ENCODE measurements at places on chromosomes 5 and 9.
A peak's percentile ranks its signal among the peaks of the same experiment; 100 is the strongest.

DNA sequence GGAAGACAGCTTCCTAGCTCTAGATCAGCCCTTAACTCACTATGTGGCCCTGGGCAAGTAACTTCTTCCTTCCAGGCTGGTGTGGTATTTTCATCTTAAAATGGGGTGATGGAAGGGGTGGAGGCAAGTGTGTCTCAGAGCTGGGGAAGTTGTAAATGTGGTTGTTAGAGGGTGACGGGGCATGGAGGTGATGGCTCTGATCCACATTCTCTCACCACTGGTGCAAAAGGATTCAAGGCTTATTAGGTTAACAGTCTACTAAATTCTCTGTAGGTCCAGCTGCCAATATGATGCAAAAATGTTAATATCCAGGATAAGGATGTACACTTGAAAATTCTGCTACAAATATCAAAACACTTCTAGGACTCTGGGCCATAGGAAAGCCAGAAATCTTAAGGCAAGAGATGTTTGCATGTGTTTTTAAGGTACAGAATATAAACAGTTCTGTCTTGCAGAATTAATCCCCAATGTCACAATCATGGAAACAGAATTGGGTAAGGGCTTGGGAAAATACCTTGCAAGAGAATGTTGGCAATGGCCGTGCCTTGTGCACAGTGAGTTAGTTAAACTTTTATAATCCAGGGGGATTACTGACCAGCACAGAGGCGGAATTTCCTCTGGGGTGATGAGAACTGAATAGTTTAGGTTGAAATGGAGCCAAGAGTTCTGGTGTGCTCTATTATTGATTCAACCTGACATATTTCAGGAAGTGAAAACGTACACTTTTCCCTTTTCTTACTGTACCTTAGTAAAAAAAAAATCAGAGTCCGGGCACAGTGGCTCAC, 19.8 kb downstream of the TNFSF15 start:
- DNase-seq: no peak

DNA sequence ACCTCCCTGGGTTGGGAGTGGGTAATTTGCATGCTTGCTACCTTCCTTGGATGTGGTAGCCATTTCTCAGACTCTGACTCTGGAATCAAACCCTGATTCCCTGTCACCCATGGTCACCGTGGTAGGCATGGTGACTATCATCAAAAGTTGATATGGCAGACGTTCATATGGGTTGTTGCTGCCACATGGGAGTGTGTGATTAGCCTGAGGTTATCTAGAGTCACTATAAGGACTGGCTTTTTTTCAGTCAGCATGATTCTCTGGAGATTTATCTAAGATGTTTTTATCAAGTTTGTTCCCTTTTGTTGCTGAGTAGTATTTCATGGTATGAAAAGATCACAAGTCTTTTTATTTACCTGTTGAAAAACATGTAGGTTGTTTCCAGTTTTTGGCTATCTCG, 7.0 kb downstream of the RCL1 start:
- DNase-seq: no peak

GRCh38 chr5:1054018-1054798, 45.6 kb downstream of the NKD2 start:
- no peak for DNase-seq

DNA sequence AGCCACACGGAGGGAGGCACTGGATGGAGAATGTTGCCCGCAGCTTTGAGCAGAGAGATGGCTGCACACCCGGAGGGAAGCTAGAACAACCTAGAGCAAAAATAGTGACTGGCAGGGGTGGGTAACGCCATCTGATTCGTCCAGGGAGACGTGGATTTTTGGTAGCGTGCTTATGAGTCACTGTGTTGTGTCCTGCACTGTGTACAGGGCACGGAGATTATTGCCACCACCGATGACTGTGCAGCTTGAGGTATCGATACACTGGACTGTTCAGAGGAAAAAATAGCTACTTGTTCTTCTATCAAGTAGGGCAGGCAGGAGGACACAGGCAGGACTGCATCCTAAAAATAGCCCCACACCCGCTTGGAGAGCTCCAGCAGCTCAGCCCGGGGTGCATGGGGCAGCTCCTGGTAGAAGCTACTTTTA, 6.0 kb downstream of the UBE2QL1 start:
- DNase-seq: no peak

GRCh38 chr9:71664566-71664965, 103.7 kb downstream of the CEMIP2 start:
- no peak for DNase-seq

DNA sequence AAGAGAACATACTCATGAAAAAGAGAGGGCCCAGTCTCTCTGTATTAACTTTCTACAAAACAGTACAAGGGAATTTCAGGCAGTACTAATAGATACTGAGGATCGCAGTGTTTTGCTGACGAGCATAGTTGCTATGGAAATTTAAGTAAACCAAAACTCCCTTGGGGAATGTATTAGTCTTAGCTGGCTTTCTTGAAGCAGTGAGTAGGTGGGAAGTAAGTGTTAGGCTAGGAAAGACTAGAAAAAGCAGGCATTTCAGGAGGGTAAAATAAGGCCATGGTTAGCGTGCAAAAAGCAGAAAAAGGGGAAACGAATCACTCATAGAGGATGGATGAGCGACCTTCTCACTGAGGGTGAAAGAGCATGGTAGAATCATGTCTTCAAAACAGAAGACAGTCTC, 84.3 kb upstream of the ACTBL2 start:
- no peak for DNase-seq

- DNase-seq: no peak
Measured at GRCh38 chr9:78245401-78245800, 9.5 kb downstream of the CEP78 start.

DNA sequence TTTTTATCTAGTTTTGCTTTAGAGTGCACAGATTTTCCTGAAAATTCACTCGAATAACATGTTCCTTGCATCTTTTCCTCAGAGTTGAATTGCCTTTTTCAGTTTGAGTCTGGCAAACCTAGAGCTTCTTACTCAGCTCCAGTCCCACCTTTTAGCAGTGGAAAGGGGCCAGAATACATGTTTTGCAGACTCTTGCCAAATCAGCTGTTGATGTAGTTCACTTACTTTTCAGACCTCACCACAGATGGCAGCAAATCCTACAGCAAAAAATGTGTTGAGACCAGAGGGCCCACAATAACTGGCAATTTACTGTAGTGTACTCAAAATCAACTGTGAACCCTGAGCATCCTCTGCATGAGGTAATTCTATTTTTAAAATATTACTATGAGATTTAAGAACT, 545.2 kb upstream of the ACO1 start:
- DNase-seq: no peak

DNA sequence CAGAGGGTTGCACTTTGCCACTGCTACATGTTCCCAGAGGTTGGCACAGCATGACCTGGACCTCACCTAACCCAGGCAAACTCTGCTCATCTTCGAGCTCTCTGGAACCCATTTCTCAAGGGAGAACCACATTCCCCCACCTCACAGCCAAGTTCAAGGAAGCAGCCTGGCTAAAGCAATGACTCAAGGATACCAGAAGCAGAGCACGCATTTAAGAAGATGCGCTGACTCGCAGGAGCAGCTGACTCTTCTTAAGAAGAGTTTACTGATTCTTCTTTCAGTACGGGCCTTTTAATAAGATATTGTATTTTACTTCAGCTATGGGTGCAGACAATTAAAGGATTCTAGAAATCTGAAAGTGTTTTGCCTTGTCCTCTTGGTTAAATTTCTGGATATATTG, 4.1 kb upstream of the SEMA5A start:
- no peak for DNase-seq

- DNase-seq: no peak
Measured at GRCh38 chr5:127254729-127255284, 35.8 kb upstream of the MEGF10 start.

GRCh38 chr9:81756561-81756960, 67.2 kb upstream of the TLE1 start:
- no peak for DNase-seq

- no peak for DNase-seq
Measured at GRCh38 chr5:36366883-36367282, 65.2 kb upstream of the RANBP3L start.

- DNase-seq: no peak
Measured at GRCh38 chr9:73179589-73179988, 27.9 kb downstream of the ANXA1 start.

GRCh38 chr9:135494791-135495559, 5.5 kb upstream of the MRPS2 start:
- no peak for DNase-seq

- DNase-seq: no peak
Measured at GRCh38 chr9:10443181-10443867, 169.5 kb downstream of the PTPRD start.

GRCh38 chr9:15909297-15909696, 356.5 kb downstream of the CCDC171 start:
- no peak for DNase-seq

- no peak for DNase-seq
Measured at GRCh38 chr5:127562252-127562651, 44.8 kb downstream of the PRRC1 start.

DNA sequence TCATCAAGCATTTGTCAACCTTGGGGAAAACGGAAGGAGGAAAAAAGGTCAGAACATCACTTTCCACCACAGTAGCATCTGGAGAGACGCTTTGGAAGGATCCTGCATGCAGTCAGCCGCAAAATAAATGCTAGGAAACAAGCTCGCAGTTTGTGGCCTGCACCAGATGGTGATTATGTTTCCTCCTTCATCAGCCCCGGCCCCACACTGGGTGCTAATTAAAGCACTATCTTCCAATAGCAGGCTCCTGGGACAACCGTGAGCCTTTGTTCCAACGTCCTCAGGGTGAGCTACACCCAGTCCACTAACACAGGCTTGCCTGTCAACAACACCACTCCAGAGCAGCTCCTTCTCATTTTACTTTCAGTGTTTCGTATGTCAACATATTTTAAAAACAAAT, 64.0 kb downstream of the RNF130 start:
- DNase-seq: peak; percentile 42

DNA sequence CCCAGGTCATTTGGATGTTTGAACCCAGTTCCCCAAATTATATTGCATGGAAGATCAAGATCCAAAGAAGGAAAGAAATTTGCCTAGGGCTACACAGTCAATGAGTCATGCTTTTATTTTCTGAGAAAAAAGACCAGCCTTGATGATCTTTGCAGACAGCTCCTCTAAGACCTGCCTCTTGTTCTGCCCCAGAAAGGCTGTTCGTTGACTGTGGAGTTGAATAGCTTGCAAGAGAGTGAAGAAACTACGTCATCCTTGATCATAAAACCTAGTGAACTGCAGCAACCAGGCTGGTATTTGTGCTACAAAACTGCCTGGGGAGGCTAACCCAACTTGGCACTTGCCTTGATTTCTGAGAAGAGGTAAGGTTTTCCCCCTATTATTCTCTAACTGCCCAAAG, 263.9 kb downstream of the PAPPA start:
- no peak for DNase-seq

DNA sequence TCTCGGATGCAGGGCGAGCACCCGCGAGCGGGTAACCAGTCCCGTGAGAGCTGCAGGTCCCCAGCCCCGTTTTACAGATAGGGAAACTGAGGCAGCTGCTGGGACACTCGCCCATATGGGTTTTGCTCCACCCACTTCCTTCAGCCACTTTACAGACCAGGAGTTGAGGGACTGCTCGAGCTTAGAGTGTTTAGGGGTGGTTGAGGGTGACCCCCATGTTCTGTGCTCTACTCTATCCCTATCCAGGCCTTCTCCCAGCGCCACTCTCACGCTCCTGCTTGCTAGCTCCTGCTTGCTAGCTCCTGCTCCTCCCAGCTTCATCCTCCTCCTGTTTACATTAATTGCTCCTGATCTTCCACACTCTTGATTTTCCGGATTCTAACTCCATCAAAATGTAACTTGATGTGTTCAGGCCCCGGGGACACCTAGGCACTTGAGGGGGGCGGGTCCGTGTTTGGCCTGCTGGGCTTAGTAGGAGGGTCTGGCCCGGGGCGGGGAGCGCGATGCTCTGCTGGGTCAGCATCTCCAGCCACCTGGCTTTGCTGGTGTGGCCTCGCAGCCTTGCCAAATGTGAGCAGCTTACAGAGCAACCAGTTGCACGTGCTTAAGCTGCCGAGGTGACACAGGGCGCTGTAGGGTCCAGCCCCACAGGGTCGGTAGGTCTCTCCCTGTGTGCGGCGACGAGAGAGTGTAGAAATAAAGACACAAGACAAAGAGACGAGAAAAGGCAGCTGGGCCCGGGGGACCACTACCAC, 1.5 kb upstream of the PTGES2 start:
- DNase-seq: no peak

- no peak for DNase-seq
Measured at GRCh38 chr9:36961561-36962325, 72.3 kb downstream of the PAX5 start.

GRCh38 chr9:98192503-98193335, at the start of gene CORO2A:
Gene CORO2A (minus strand): TSS chr9:98192637. CDS start chr9:98157660, 34,977 bp downstream.
- DNase-seq: peak; percentile 74

DNA sequence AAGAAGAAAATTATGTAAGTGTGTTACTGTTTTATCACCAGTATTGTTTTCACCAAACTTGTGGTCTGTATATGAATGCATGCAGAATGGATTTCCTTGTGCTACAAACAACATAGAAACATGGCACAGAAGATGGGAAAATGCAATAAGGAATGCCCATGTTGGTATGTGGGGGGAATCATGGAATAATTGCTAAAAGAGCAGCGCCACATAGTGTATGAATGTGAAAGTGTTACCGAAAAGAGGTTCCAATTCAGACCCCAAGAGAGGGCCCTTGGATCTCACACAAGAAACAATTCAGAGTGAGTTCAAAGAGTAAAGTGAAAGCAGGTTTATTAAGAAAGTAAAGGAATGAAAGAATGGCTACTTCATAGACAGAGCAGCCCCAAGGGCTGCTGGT, 26.4 kb upstream of the TYRP1 start:
- no peak for DNase-seq

GRCh38 chr5:135236228-135236907, 162.7 kb downstream of the MACROH2A1 start:
- DNase-seq: no peak

GRCh38 chr9:116843863-116844620, 156.9 kb downstream of the TRIM32 start:
- DNase-seq: no peak

DNA sequence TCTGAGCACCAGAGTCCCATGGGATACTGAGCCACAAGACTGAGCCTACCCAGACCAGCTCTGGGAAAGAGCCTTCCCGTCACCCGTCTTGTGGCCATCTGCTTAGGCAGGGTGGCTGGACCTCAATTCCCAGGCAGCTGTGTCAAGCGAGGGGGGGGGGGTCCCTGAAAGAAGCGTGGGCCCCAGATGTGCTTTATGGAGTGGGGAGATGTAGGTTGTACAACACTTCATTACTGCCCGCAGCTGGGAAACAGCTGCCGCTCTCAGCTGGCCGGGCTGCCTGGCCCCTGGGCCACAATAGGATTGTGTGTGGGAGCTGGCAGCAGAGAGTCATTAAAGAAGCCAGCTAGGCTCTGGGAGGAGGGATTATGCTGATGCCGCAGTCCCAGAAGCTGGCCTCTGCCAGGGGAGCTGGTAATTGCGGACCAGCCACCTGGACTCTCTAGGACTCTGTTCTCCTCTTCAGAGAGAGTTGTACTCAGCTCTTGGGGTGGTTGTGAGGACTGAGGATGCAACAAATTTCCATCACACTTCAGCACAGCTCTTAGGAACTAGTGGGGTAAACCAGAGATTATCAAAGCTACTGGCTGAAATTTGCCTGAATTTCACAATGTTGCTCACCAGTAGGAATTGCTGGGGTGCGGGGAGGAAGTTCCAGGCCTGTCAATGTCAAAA, 145.4 kb downstream of the GADD45G start:
- DNase-seq: no peak

- DNase-seq: no peak
Measured at GRCh38 chr5:177982956-177983355, 13.1 kb downstream of the PROP1 start.

- DNase-seq: no peak
Measured at GRCh38 chr5:36359267-36359666, 57.6 kb upstream of the RANBP3L start.

Measured in NCI-H1436 (cell line).